ENCODE measurements at places on chromosomes 12 and 14. TPM values are rescaled to one million over a fixed set of nuclear protein-coding genes. Genes with fewer than 3 reads are reported as not detected.
A peak's percentile ranks its signal among the peaks of the same experiment; 100 is the strongest.

Gene KLHDC1
- 2.6 TPM for total RNA-seq

Gene OR6C2
- not detected for total RNA-seq

Gene NANOG
- not detected for total RNA-seq

Gene VASH1
- 3.9 TPM for total RNA-seq

Gene SLC17A8
- not detected for total RNA-seq

GRCh38 chr14:44283836-44284235 is 223.2 kb downstream of the FSCB start:
- no peak for DNase-seq

DNA sequence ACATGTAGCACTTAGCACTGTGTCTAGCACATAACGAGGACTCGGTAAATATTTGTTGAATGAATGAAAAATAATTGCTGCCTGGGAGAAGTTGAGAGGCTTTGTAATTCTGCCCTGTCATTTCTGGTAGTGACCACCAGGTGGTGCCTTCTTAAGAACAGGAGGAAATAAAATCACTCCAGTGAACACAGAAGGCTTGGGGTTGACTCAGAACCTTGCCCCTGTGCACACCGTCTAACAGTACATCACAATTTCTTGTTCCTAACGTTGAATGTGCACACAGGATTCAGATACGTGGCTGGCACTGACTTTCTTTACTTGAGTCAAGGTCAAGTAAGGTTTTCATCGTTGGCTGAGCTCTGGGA is 91.8 kb downstream of the RGS6 start:
- peak; percentile 13 for DNase-seq

DNA sequence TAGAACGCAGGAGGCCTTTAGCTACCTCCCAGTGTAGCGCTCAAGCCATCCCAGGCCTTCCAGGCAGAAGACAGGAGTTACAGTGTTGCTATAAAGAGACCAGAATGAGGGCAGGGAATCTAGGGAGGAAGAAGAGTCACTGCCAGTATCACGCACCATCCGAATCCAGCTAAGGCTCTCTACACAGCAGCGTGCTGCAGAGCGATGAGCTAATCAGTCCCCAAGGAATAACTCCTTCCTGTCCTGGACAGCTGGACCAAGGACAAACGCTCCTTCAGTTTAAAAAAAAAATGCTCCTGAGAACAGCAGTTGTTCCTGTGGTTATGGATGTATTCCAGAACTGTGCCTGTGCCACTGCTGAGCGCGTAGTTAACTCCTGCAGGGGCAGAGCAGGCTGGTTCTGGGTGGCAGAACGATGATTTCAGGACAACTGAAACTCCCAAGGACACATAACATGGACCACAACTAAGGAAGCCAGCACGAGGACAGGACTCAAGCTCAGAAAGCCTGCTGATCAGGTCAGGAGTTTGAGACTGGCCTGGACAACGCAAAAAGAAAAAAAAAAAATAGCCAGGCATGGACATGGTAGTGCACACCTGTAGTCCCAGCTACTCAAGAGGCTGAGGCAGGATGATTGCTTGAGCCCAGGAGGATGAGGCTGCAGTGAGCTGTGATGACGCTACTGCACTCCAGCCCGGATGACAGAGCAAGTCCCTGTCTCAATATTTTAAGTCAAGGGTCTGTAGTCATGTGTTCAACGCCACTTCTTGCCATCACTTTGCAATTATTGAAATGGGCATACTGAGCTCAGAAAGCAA is 2.6 kb downstream of the IFFO1 start:
- DNase-seq = peak; percentile 76

GRCh38 chr12:76346236-76346635 is 2.0 kb downstream of the BBS10 start:
- DNase-seq = peak; percentile 38

- peak; percentile 50 for DNase-seq
Measured at GRCh38 chr12:7144414-7145120, 14.4 kb downstream of the CLSTN3 start.

Measured in fibroblast of villous mesenchyme (primary cell).